ENCODE measurements at places on chromosomes 1 and 21. TPM values are rescaled to one million over a fixed set of nuclear protein-coding genes. Genes with fewer than 3 reads are reported as not detected.

DNA sequence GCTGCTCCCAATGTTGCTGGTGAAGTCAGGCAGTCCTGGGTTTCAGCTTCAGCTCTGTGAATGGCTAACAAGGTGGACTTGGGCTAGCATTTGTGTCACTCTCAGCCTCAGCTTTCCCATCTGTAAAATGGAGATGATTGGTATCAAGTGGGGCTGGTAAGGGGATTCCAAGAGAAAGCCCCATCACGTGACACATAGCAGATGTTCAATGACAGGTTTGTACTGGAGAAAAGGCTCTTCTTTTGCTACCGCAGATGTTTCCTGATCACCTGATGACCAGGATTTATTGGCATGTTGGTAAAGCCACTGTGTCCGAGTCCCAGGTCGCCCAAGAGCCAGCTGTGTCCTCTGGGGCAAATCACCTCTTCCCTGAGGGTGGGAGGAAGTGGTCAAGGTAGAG is 335.0 kb downstream of the MATN1 start:
- H3K4me3 ChIP-seq, result no peak overlapping the region
- no peaks in the 10 kb centered on the region for H3K36me3 ChIP-seq
- H3K27me3 ChIP-seq, result no peaks in the 10 kb centered on the region
- no peak for DNase-seq
- no peaks in the 10 kb centered on the region for H3K4me1 ChIP-seq
- no peak overlapping the region for H3K27ac ChIP-seq

DNA sequence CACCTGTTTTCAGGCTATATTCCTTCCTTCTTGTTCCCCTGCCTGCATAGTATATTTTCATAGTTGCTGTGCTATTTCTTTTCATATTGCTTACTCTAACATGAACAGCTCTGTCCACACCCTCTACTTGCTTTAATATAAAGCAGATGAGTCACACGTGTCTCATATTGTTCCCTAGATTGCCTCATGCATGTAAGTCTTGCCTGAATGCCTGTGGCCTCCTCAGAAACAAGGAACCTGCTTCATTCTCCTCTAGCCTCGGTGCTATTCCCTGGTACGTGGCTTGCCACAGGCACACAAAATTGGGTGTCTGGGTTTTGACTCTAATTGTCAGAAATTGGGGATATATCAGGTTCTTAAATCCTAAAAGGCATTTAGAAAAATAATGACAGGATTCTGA is 16.5 kb upstream of the PKP1 start:
- no peaks in the 10 kb centered on the region for H3K4me1 ChIP-seq
- no peak overlapping the region for H3K4me3 ChIP-seq
- H3K27ac ChIP-seq, result no peak overlapping the region
- H3K27me3 ChIP-seq, result no peaks in the 10 kb centered on the region
- DNase-seq, result no peak

ATP6V1G3 gene
- total RNA-seq, result not detected

DNA sequence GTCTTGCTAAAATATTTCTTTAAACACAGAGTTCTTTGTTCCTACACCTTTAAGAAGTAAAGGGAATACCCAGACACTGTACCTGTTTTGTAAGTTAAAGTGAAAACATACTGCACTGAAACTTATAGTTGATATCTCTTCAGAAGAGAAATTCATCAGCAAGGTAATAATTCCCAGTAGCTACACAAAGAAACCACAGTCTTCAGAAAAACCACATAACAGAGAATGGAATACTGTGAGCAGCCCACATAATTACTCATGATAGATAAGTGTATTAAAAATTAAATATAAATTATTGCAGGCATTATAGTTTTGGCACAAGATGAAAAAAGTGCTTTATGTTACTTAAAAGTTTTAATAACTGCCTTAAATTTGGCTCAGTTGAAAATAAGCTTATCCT is 276.6 kb downstream of the SETD4 start:
- no peaks in the 10 kb centered on the region for H3K36me3 ChIP-seq
- no peak overlapping the region for H3K4me3 ChIP-seq
- H3K27ac ChIP-seq, result no peak overlapping the region

DNA sequence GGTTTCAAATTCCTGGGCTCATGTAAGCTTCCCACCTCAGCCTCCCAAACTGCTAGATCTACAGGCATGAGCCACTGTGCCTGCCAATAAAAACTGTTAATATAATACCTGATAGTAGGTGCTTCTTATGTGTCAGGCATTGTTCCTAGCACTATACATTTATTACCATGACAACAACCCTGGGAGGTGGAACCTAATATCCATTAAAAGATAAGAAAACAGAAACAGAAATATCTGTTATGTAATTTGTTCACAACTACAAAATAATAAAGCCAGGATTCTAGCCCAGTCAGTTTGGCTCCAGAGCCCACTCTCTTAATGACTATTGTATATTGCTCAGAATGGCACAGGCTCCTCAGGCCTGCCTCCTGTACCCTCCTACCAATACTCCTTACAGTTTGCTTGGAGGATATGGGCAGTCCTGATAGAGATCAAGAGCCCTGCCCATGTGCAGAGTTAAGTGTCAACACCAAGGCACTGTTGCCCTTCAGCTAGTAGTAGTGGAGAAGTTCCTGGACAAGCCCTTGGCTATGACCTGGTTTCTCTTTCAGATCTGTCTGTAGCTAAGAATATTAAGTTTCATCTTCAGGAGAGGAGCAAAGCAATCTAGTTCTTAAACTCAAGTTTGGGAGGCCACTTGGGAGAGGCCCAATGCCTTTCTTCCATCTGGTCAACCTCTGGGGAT is 22.4 kb downstream of the RPL5 start:
- no peak for DNase-seq
- no peaks in the 10 kb centered on the region for H3K4me1 ChIP-seq
- H3K4me3 ChIP-seq, result no peak overlapping the region

GRCh38 chr1:23736437-23737134 is 6.7 kb upstream of the ELOA start:
- H3K4me1 ChIP-seq, result no peaks in the 10 kb centered on the region
- H3K36me3 ChIP-seq, result no peaks in the 10 kb centered on the region
- H3K27ac ChIP-seq, result no peak overlapping the region
- no peak for DNase-seq

PLPP3 gene
- total RNA-seq, result 0.11 TPM

GRCh38 chr1:205375835-205376545 is 19.3 kb upstream of the KLHDC8A start:
- no peak overlapping the region for H3K27ac ChIP-seq
- DNase-seq, result no peak
- H3K36me3 ChIP-seq, result no peaks in the 10 kb centered on the region
- H3K4me3 ChIP-seq, result no peak overlapping the region

TMEM167B gene
- 73.0 TPM for total RNA-seq

DNA sequence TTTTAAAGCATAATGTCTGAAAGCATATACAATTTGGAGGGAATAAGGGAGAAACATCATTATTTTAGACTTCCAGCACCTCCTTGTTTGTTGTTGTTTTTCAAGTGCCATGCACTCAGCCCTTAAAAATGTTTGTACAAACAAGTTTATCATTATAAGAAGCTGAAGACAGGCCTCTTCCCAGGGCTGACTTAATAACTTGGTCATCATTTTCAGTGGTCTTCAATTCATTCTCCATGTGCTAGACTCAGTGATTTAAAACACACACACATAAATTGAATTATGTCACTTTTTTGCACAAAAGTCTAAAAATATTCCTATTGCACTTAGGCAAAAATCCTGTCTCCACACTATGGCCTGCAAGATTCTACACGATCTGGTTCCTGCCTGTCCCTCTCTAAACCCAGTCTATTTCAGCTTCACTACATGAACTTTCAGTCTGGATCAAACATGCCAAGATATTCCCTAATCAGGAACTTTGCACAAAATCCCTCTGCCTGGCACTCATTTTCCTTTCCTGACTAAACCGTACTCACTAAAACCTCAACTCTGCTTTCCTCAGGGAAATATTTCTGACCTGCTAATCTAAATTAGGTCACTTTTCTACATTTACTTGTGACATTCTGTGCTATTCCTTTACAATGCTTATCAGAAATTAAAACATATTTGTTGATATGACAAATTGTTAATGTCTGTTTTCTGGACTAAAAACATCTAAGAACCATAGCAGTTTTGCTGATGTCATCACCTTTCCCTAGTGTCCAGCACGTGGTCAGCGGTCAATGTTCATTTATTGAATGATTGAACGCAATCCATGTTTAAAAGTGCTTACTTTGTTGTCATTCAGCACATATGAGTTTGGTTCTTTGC is 14.8 kb upstream of the GBP5 start:
- peak overlapping the region; percentile 79 for H3K27ac ChIP-seq
- H3K36me3 ChIP-seq, result no peaks in the 10 kb centered on the region
- no peak overlapping the region for H3K4me3 ChIP-seq
- no peaks in the 10 kb centered on the region for H3K27me3 ChIP-seq
- DNase-seq, result no peak

DNA sequence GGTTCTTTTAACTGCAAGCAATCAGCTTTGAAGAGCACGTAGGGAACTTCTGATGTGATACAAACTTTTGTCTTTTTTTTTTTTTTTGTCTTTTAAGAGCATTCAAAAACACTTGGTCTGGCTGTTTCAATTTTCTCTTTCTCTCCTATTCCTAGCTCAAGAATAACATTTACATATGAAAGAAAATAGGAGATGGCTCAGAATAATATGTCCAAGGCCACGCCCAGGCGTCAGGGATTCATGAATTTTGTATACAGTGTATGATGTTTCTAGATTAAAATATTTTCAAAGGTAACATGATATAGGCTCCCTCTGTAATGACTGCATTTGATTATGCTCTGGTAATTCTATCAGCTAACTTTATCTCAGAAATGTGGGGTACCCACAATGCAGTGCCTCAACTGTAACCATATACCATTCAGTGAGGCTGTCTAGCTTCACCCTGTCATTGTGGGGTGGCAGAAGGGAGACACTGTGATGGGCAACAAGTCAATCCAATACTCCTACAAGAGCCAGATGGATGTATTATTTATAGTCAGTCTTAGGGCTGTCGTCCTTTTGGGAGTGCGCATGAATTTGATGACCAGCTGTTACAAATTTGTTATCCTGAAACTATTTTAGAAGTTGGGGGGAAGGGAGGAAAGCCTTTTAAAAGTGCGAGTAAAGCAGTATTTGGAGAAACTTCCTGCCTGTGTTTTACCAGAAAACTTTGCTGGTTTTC is 1.5 kb upstream of the AKNAD1 start:
- no peak for DNase-seq
- H3K36me3 ChIP-seq, result no peaks in the 10 kb centered on the region
- H3K27ac ChIP-seq, result no peak overlapping the region
- no peak overlapping the region for H3K4me3 ChIP-seq
- no peaks in the 10 kb centered on the region for H3K27me3 ChIP-seq

DNA sequence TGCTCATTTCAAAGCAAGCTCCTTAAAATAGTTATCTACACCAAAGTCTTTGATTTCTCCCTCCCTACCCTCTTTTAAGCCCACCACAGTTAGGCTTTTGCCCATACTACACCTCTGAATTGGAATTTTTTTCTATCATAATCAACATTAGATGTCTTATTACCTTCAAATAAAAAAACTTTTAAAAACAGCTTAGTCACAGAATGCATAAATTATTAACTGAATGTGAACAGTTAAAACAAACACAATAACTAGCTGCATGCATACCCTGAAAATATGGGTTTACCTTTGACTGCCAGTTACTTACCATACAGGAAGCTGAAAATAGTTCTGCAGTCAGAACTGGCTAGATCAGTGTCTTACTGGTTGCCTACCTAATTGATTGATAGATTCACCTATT is 210.9 kb downstream of the TGFB2 start:
- no peak overlapping the region for H3K27ac ChIP-seq
- no peaks in the 10 kb centered on the region for H3K4me1 ChIP-seq
- H3K36me3 ChIP-seq, result no peaks in the 10 kb centered on the region
- no peak overlapping the region for H3K4me3 ChIP-seq
- no peaks in the 10 kb centered on the region for H3K27me3 ChIP-seq

S100A14 gene
- not detected for total RNA-seq

DNA sequence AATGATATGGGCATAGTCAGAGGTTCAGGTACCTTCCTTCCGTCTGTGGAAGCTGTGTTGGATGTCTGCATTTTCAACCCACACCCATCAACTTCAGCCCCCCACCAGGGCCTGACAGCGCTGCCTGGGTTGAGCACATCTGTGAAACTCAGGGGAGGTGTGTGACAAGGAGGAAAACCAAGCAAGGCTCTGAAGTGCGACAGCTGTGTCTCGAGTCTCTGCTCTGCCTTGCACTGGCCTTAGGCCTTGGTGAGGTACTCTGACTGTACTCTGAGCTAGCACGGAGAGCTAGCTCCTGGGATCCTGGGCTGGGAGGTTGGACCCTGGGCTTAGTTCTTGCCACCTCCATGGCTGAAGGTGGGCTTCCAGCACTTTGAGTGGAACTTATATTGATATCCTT is 9.1 kb downstream of the VANGL2 start:
- no peaks in the 10 kb centered on the region for H3K27me3 ChIP-seq
- DNase-seq, result no peak
- H3K36me3 ChIP-seq, result no peaks in the 10 kb centered on the region
- H3K4me3 ChIP-seq, result no peak overlapping the region
- H3K4me1 ChIP-seq, result no peaks in the 10 kb centered on the region

RIIAD1 gene
- total RNA-seq, result not detected

GRCh38 chr1:192869308-192869940 is 60.6 kb downstream of the RGS2 start:
- no peak for DNase-seq
- no peak overlapping the region for H3K27ac ChIP-seq
- H3K27me3 ChIP-seq, result peaks cover 2% of the 10 kb centered on the region
- H3K4me1 ChIP-seq, result no peaks in the 10 kb centered on the region

DNA sequence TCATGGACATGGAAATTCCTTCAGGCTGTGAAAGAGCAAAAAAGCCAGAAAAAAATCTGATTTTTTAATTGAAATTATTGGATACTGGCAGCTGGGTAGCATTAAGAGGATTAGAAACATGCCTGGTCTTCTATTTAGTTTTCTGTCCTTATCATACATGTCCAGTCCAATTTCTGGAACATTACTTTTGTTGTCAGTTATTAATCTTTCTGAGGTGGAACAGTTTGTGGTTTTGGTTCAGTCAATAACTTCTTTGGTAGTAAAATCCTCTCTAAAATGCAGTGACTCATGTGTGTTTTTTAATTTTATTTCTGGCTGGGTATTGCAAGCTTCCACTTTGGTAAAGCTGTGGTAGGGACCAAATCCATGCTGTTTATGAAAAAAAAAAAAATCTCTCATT is 687.0 kb upstream of the ADGRL2 start:
- DNase-seq, result no peak
- H3K27me3 ChIP-seq, result no peaks in the 10 kb centered on the region
- no peak overlapping the region for H3K4me3 ChIP-seq
- H3K4me1 ChIP-seq, result no peaks in the 10 kb centered on the region
- no peaks in the 10 kb centered on the region for H3K36me3 ChIP-seq

SPRR3 gene
- total RNA-seq, result not detected

AADACL3 gene
- not detected for total RNA-seq

PPFIA4 gene
- 0.88 TPM for total RNA-seq

All from natural killer cell (primary cell).